ENCODE measurements at places on chromosomes 13 and 19.
A peak's percentile ranks its signal among the peaks of the same experiment; 100 is the strongest.

GRCh38 chr13:19573120-19573716 lies 11.9 kb upstream of the TPTE2 start:
- no peak for DNase-seq
- H3K36me3 ChIP-seq: no peaks in the 10 kb centered on the region
- no peaks in the 10 kb centered on the region for H3K27me3 ChIP-seq
- no peak overlapping the region for H3K4me3 ChIP-seq
- no peak overlapping the region for H3K27ac ChIP-seq

GRCh38 chr13:59696271-59696670 lies 467.5 kb downstream of the DIAPH3 start:
- H3K4me3 ChIP-seq: no peak overlapping the region
- H3K4me1 ChIP-seq: no peaks in the 10 kb centered on the region
- DNase-seq: no peak
- H3K27me3 ChIP-seq: no peaks in the 10 kb centered on the region

DNA sequence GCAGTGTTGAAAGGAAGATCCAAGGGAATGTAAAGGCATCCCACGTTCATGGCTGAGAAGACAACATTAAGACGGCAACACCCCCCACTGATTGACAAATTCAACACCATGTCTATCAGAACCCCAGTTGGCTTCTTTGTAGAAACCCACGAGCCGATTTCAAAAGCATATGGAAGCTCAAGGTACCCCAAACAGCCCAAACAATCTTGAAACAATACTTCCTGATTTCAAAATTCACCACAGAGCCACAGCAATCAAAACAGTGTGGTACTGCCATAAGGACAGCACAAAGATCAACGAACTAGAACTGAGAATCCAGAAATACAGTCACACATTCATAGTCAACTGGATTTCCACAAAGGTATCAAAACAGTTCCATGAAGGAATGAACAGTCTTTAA lies 6.2 kb downstream of the MIER2 start:
- no peaks in the 10 kb centered on the region for H3K27me3 ChIP-seq
- no peak overlapping the region for H3K27ac ChIP-seq
- peaks cover 36% of the 10 kb centered on the region for H3K4me1 ChIP-seq
- no peaks in the 10 kb centered on the region for H3K36me3 ChIP-seq
- DNase-seq: no peak

- peak overlapping the region; percentile 99 for H3K4me3 ChIP-seq
- H3K27ac ChIP-seq: no peak overlapping the region
- H3K4me1 ChIP-seq: peaks cover 31% of the 10 kb centered on the region
These were observed 1.8 kb downstream of the HDGFL2 start for GRCh38 chr19:4473763-4474513.

DNA sequence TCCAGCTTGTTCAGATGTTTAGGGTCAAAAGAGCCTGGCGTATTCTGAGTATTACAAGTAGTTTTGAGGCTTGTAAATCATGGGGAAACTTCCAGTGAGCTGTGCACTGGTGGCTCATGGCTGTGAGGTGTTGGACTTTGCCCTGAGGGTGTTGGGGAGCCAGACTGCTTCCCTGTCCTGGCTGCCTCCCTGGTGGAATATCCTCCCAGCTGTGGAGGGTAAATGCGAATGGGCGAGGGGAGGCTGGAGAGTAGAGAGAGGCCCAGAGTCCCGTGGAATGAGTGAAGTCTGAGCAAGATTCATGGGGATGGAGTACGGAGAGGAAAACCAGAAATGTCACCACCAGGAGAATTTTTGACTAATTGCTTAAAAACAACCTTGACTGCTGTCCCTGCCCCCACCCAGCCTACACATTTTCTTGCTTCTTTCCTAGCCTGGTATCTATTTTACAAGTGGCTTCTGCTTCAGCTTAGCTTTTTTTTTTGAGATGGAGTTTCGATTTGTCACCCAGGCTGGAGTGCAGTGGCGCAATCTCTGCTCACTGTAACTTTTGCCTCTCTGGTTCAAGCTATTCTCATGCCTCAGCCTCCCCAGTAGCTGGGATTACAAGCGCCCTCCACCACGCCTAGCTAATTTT lies 3.7 kb downstream of the SNRPA start:
- peaks cover 57% of the 10 kb centered on the region for H3K4me1 ChIP-seq
- DNase-seq: no peak
- peak overlapping the region; percentile 20 for H3K27ac ChIP-seq
- H3K27me3 ChIP-seq: no peaks in the 10 kb centered on the region
- no peak overlapping the region for H3K4me3 ChIP-seq

- H3K27ac ChIP-seq: no peak overlapping the region
- H3K4me1 ChIP-seq: no peaks in the 10 kb centered on the region
- DNase-seq: no peak
- H3K36me3 ChIP-seq: no peaks in the 10 kb centered on the region
- H3K27me3 ChIP-seq: no peaks in the 10 kb centered on the region
- H3K4me3 ChIP-seq: no peak overlapping the region
These were observed 375.0 kb downstream of the ENOX1 start for GRCh38 chr13:43411741-43412140.

DNA sequence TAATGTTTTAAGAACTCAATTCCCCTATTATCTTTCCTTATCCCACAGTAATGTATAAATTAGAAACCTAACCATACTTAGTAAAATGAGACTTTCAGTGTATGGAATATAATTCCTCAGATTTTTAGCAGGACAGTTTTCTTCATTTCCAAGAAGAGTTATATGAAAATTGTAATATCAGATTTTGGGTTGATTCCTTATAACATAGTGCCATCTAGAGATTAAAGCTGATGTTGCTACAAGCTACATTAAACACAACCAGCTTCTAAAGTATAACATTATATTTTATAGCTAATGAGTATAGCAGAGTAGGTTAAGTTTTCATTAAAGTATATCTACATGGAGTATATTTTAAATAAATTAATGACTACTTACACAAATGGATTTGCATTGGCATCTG lies 99.7 kb upstream of the MIR17HG start:
- H3K4me3 ChIP-seq: no peak overlapping the region
- H3K36me3 ChIP-seq: no peaks in the 10 kb centered on the region
- no peaks in the 10 kb centered on the region for H3K4me1 ChIP-seq
- no peak overlapping the region for H3K27ac ChIP-seq
- DNase-seq: no peak

DNA sequence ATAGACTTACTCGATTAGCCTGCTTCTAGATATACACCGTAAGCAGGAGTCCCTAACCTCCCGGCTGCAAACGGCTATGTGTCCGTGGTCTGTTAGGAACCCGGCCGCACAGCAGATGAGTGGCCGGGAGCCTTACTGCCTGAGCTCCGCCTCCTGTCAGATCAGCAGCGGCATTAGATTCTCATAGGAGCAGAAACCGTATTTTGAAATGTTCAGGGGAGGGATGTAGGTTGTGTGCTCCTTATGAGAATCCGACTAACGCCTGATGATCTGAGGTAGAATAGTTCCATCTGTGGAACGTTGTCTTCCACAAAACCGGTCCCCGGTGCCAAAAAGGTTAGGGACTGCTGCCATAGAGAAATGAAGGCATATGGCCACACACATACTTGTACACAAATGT lies 1491.9 kb downstream of the SLITRK5 start:
- H3K4me1 ChIP-seq: no peaks in the 10 kb centered on the region
- H3K27me3 ChIP-seq: no peaks in the 10 kb centered on the region
- H3K36me3 ChIP-seq: no peaks in the 10 kb centered on the region
- H3K27ac ChIP-seq: no peak overlapping the region

DNA sequence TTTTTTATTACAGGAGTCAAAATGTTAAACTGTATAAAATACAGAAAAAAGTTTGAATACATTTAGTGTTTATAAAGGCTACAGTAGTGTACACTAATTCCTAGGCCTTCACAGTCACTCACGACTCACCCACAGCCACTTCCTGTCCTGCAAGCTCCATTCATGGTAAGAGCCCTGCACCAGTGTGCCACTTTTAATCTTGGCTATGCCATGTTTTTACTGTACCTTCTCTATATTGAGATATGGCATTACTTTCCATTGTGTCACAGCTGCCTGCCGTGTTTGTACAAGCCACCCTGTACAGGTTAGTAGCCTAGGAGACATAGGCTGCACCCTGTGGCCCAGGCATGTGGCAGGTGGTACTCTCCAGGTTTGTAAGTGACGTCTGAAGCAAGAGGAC lies 32.1 kb downstream of the C1QTNF9 start:
- no peaks in the 10 kb centered on the region for H3K36me3 ChIP-seq
- no peaks in the 10 kb centered on the region for H3K27me3 ChIP-seq
- no peak for DNase-seq
- H3K4me3 ChIP-seq: no peak overlapping the region
- no peaks in the 10 kb centered on the region for H3K4me1 ChIP-seq

GRCh38 chr19:28026636-28027035 lies 1186.3 kb downstream of the UQCRFS1 start:
- no peak for DNase-seq
- H3K27me3 ChIP-seq: no peaks in the 10 kb centered on the region
- no peak overlapping the region for H3K27ac ChIP-seq
- no peaks in the 10 kb centered on the region for H3K36me3 ChIP-seq

GRCh38 chr19:22257916-22258315 lies 28.3 kb upstream of the ZNF729 start:
- H3K27ac ChIP-seq: no peak overlapping the region
- H3K4me1 ChIP-seq: no peaks in the 10 kb centered on the region
- H3K36me3 ChIP-seq: no peaks in the 10 kb centered on the region

- DNase-seq: no peak
- H3K4me1 ChIP-seq: peaks cover 4% of the 10 kb centered on the region
- H3K4me3 ChIP-seq: no peak overlapping the region
- H3K36me3 ChIP-seq: no peaks in the 10 kb centered on the region
These were observed 1.8 kb upstream of the NCCRP1 start for GRCh38 chr19:39194832-39195542.

DNA sequence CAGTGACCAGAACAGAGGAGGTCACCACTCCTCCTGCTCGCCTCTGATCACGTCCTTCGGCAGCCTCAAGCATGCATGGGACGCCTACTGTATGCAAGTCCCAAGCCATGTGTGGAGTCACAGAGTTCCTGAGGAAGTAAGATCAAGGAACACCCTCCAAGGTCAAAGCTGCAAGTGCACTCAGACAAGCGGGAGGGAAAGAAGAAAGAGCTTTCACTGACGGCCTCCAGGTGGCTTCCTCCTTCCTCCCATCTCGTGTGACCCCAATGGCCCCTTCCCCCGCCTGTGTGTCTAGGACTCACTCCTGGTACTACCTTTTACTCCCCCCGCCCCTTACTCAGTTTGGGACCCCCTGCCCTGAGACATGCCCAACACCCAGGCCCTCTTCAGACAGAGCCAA lies 6.1 kb downstream of the HAUS8 start:
- DNase-seq: no peak
- no peaks in the 10 kb centered on the region for H3K27me3 ChIP-seq
- H3K4me1 ChIP-seq: peaks cover 7% of the 10 kb centered on the region
- H3K4me3 ChIP-seq: no peak overlapping the region

- H3K36me3 ChIP-seq: peaks cover 25% of the 10 kb centered on the region
- no peak for DNase-seq
- no peaks in the 10 kb centered on the region for H3K27me3 ChIP-seq
- H3K4me1 ChIP-seq: peaks cover 44% of the 10 kb centered on the region
- no peak overlapping the region for H3K4me3 ChIP-seq
- no peak overlapping the region for H3K27ac ChIP-seq
These were observed 10.2 kb downstream of the CLN5 start for GRCh38 chr13:77001963-77002587.

DNA sequence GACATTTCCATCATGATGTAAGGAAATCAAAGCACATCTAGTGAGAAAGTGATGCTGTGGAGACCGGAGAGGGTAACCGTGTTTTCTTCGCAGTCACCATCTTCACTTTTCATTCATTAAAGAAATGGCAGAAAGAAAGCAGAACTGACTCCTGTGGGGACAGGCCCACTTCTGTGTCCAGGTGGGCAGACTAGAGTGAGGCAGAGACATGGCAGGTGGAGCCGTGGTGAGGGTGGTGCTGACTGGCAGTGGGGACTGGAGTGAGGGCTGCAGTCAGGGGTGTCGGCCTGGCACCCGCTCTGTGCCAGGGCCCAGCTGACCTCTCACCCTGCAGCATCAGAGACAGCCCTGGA lies 71.4 kb upstream of the MCF2L start:
- H3K4me3 ChIP-seq: no peak overlapping the region
- H3K4me1 ChIP-seq: peaks cover 23% of the 10 kb centered on the region
- H3K36me3 ChIP-seq: no peaks in the 10 kb centered on the region
- no peaks in the 10 kb centered on the region for H3K27me3 ChIP-seq
- DNase-seq: no peak

DNA sequence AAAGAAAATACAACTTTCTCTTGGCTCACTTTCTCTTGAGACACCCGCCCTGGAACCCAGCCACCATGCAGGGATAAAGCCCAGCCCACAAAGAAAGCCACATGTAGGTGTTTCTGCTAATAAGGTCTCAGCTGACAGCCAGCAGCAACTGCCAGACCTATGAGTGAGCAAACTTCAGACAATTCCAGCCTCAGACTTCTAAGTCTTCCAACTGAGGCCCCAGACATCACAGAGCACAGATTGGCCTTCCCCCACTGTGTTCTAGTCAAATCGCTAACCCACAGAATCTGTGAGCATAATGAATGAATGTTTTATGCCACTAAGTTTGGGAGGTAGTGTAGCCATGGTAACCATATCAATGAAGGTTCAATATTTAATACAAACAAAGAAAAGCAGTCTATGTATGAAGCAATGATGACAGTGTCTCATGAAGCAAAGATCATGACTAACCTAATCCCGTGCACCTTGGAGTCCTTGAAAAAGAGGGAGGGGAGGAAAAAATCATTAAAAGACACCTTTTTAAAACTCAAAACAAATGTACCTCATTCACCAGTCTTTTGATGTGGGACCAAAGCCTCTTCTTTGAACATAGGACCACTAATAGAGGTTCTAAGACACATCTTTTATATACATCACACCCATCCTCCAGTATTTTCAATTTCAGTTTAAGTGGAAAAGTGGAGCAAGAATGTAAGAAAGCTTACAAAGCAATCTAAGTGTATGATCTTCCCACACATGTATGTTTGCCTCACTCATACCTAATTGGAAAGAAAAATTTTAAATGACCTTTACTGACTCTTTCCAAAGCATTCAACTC lies 6.2 kb downstream of the MRPS31 start:
- no peak for DNase-seq
- no peak overlapping the region for H3K27ac ChIP-seq
- H3K4me1 ChIP-seq: no peaks in the 10 kb centered on the region
- no peak overlapping the region for H3K4me3 ChIP-seq

GRCh38 chr19:5943623-5944022 lies 29.6 kb downstream of the CAPS start:
- no peak overlapping the region for H3K27ac ChIP-seq
- H3K4me1 ChIP-seq: peaks cover 28% of the 10 kb centered on the region
- H3K27me3 ChIP-seq: no peaks in the 10 kb centered on the region

DNA sequence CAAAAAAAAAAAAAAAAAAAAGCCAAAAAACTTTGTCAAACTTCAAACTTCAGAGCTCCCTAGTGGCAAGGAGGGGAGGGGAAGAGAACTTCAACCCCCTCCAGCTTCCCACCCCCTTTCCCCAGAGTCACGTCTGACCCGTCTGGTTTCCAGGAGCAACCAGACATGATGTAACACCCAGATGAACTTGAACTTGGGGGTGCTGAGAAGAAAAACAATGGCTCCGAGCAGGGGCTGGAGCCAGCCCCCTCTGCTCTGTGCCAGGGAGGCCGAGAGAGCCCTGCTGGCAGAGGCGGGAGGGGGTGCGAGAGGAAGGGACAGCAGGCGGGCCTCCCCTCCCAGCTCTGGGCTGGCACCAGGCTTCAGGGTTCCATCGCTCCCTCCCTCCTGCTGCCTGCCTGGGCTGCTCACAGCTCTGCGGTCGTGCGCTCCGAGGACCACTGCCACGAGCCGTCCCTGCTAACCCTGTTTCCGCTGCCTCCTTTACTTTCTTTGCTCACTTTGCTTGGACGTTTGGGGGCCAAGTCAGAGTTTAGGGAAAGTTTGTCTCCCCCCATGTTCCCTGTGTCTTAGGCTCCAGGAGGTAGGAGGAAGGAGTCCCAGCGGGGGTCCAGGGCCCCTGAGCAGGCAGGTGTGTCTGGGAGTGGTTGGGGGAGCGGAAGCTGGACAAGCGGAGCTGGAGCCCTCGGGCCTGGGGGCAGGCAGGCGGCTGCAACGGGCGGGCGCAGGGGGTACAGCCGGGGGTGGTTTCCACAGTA lies 11.1 kb downstream of the LYL1 start:
- peaks cover 74% of the 10 kb centered on the region for H3K4me1 ChIP-seq
- H3K27ac ChIP-seq: peak overlapping the region; percentile 85
- H3K27me3 ChIP-seq: no peaks in the 10 kb centered on the region
- no peak overlapping the region for H3K4me3 ChIP-seq
